ENCODE measurements at places on chromosomes 2 and 18.

- DNase-seq = no peak
Observed at GRCh38 chr2:19028587-19029375, 329.6 kb downstream of the OSR1 start.

DNA sequence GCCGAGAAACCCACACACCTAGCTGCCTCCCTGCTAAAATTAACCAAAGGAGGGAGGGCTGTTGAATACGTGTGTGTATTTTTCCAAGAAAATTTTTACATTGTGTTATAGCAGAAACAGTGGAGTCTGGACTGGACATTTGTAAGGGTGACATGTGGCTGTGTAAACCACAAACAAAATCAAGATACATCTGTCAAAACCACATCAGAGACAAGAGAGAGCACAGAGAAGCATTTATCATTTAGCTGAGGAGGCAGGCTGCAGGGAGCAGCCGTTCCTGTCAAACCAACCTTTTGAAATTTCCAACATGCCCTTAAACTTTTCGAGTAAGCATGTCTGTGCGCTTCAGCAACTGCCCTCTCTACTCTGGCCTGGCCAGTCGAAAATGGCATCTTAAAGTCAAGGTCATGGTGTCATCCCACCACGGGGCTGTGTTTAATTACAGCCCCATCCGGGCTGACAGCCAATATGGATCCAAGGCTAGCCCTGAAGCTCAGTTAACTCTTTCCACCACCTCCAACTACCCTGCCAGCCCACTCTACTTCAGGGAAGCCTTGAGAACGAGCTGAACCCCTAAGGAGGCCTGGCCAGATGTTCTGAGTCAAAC is 8.4 kb downstream of the BCL11A start:
- DNase-seq = no peak

GRCh38 chr2:86243950-86244733 is 44.9 kb downstream of the MRPL35 start:
- DNase-seq = no peak

DNA sequence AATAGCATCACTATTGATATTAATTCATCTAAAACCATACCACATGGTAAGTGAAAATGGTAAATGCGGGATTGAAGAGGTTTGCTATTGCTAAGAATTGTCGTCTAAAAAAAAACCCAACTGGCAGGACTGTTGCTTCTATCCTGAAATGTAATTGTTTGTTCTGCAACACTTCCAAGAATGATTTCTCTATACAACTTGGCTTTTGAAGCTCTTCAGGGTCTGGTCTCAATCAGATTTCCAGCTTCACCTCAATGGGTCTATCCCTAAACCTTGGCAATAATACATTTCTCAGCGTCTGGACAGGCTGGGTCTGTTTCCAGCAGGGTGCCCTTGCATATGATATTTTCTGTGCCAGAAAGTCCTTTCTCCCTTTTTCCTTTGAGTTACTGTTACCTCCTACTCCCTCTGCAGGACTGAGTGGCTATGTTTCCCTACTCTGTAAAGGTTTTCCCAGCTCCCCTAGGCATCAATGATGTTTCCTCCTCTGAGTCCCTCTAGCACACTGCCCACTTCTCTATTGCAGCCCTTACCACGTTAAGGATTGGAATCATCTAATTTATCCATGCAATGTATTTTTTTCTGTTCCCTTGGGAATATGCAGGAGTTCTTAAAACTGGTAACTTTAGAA is 118.2 kb upstream of the REV1 start:
- DNase-seq = no peak

- no peak for DNase-seq
Observed at GRCh38 chr18:45116116-45116515, 435.4 kb downstream of the SETBP1 start.

Measured in urothelium cell line (cell line).